ENCODE measurements at places on chromosomes 4 and X.
A peak's percentile ranks its signal among the peaks of the same experiment; 100 is the strongest.

GRCh38 chr4:5905714-5906113 is 12.8 kb upstream of the CRMP1 start:
- DNase-seq: no peak

DNA sequence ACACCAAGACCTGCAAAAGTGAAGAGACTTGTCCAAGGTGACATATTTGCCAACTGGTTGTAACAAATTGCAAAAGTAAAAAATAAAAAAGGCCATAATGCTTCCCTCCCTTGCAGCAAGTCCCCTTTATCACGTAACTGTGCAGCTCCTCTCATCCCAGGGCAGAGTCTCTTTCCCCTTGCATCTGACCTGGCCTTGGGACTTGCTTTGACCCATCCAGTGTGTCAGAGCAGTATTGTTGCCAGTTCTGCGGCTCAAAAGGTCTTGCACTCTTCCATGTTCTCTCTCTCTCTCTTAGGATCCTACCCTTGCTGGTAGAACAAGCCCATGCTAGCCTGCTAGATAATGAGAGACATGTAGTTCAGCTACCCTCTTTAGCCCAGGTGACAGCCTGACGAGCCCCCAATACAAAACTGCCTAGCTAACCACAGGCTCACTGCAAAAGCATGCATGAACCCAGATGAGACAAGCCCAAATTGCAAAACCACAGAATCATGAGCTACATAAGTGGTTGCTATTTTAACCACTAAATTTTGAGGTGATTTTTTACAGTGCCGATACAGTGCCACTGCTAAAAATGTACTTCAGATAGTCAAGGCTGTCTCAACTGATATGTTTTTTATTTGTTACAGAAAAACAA is 289.5 kb upstream of the PPARGC1A start:
- DNase-seq: no peak

DNA sequence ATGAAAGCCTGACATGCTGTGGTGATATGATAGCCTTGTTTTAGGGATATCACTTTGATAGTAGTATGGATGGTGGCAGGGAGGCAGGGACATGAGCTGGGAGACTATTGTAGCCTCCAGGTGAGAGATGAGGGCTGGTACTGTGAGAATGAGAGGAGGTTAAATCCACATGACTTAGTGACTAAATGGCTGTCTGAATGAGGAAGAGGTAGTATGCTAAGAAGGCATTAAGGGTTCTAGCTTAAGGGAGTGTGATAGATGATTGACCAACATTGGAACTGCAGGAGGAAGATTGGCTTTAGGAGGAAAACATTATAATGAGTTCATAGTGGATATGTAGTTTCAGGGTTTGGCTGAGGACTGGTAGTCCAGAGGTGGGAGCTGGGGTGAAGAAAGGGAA is 195.0 kb upstream of the ANK2 start:
- no peak for DNase-seq

DNA sequence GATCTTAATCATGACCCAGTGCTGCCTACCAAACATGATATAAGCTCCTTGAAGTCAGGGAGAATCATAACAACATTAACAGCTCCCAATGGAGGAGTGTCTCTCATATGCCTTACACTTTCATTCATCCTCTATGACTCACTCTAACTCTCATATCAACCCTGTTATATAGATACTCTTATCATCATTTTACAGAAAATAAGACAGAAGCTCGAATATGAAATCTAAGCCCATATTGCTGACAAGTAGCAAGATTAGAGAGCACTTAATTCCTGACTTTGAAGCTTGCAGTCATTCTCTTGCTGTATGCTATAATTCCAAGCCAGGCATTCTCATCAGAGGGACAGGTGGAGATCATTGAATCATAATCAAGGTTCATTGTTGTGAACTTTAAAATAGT is 476.7 kb upstream of the ATOH1 start:
- DNase-seq: no peak

DNA sequence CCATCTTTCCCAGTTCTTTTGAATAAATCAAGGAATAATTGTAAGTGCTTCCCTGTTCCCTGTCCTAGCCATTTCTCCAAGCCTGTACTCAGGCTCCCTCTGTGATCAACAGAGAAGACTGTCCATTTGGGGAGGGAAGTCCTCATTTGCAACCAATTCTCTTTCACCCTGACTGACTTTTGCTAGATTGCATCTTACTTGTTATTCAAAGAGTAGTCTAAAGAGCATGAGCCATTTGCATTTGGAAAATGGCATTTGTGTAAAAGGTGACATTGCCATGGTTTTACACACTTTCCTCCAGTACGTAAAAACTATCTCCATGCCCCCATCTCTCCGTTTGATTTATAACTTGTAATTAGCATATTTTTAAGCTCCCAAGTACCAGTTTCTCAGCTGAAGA is 110.6 kb downstream of the MBNL3 start:
- DNase-seq: no peak

DNA sequence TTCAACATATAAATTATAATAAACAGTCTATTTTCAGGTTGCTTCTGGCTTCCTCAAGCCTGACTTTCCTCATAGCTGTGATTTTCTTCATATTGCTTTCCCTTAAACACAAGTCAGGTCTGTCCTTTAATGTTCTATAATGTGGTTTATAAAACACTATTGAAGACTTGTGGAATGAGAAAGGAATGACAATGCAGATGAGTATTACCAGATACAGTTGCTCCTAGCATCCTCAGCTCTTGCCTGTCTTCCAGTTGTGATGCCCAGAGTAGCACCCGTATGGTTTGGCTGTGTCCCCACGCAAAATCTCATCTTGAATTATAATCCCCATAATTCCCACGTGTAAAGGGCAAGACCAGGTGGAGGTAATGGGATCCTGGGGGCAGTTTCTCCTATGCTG is 265.7 kb upstream of the BOD1L1 start:
- no peak for DNase-seq

DNA sequence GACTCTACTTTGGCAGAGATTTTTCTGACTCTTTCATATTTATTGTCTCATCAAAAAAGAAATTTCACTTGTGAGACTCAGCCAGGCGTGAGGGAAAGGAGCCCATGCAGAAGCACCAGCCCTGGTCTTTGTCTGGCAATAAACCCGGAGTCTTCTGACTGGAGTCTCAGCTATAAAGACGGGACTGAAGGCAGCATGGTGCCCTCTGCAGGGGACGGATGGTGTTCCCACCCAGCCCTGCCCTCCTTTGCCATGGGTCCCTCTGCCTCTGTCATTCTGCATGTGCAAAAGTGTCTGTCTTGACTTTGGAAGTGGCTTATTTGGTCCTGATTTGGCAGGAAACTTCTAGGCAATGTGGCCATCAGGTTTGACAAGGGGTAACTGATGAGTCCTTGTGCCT is 14.2 kb downstream of the ZNF185 start:
- DNase-seq: no peak

GRCh38 chr4:47926667-47927258 is 12.4 kb upstream of the NFXL1 start:
- peak; percentile 55 for DNase-seq

DNA sequence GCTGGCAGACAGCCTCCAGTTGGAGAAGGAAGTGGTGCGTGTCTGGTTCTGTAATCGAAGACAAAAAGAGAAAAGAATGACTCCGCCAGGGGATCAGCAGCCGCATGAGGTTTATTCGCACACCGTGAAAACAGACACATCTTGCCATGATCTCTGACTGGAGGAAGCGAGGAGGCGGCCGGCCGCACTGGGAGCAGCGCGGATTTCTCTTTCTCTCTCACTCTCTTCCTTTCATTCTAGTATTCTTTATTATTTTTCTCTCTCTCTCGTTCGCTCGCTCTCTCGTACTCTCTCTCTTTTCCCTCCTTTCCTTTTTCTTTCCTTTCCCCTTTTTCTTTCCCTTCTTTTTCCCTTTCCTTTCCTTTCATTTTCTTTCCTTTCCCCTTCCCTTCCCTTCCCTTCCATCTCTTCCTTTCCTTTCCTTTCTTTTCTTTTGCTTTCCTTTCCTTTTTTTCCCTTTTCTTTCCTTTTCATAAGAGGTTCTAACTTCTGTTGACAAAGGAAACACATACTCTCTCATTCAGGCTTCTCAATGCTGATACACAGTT is 1.2 kb downstream of the POU3F4 start:
- DNase-seq: no peak

GRCh38 chr4:76980261-76980660 is 30.7 kb downstream of the SEPTIN11 start:
- DNase-seq: no peak

DNA sequence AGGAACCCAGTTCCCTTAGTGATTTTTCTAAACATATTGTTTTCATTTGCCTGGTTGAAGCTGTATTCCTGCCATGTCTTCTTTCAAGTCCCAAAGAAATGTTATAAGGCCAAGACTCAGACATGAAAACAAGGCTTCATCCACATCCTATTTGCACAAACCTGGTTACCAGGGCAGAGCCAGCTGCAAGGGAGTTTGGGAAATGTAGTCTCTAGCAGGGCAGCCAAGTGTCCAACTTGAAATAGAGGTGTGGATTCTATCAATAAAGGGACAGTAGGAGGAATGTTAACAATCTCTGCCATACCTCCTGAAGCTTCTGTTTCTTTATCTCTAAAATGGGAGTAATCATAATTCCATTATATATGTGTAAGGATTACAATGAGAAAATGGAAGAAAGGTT is 56.6 kb downstream of the INTS12 start:
- no peak for DNase-seq

GRCh38 chrX:55006827-55007621 is 6.9 kb downstream of the APEX2 start:
- no peak for DNase-seq

All from CD4-positive, alpha-beta T cell treated with Interleukin-4 for 4 hours (primary cell).